Activated T-helper 17 cell treated with anti-CD3 and anti-CD28 coated beads, Interleukin-2, amount 50 U/mL, for 72 hours (primary cell): ENCODE measurements at places on chromosomes 5 and 9. TPM values are rescaled to one million over a fixed set of nuclear protein-coding genes. Genes with fewer than 3 reads are reported as not detected.

Gene KLHL3
- total RNA-seq = 5.3 TPM

Gene ADAMTSL1
- total RNA-seq = not detected

Gene RNF20
- 46.2 TPM for total RNA-seq

Gene SPARC
- not detected for total RNA-seq

Gene TMC1
- total RNA-seq = 0.41 TPM

Gene PCDHA8
- not detected for total RNA-seq

Gene LCN1
- not detected for total RNA-seq

Gene PLPP7
- not detected for total RNA-seq

Gene GNA14
- not detected for total RNA-seq
